ENCODE measurements at places on chromosomes 5 and 9.

GRCh38 chr9:129490583-129491486 is 130.1 kb downstream of the C9orf50 start:
- DNase-seq, result no peak

DNA sequence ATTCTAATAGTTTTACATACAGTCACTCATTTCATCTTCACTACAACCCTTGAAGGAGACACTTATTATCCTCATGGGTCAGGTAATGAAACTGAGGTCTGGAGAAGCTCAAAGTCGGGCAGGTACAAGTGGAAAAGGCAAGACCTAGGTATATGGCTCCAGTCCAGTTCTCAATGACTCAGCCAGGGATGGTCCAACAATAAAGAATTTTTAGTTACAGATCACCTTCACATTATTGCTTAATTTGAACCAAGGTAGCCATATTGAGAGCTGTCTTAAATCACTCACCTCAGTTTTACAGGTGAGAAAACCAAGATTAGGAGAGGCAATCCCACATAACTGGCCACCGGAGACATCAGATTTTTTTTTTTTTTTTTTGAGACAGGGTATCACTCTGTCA is 55.4 kb downstream of the PTPN3 start:
- DNase-seq, result no peak

DNA sequence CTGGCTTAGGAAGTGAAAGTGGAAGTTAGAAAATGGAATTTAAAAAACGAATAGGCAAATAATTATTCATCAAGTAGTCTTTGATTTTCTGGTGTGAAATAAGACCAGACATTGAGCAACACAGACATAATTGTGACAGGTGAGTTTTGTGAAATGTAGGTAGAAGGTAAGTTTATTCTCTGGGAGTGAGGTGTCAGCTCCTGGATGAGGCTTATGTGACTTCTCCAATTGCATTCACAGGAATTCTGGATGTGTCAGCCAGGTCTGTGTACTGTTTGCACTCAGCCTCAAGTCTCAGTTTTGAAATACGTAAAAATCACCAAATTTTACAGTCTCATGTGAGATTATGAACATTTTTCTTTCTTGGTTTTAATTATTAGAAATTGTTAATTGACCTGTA is 537.6 kb downstream of the CETN3 start:
- no peak for DNase-seq

DNA sequence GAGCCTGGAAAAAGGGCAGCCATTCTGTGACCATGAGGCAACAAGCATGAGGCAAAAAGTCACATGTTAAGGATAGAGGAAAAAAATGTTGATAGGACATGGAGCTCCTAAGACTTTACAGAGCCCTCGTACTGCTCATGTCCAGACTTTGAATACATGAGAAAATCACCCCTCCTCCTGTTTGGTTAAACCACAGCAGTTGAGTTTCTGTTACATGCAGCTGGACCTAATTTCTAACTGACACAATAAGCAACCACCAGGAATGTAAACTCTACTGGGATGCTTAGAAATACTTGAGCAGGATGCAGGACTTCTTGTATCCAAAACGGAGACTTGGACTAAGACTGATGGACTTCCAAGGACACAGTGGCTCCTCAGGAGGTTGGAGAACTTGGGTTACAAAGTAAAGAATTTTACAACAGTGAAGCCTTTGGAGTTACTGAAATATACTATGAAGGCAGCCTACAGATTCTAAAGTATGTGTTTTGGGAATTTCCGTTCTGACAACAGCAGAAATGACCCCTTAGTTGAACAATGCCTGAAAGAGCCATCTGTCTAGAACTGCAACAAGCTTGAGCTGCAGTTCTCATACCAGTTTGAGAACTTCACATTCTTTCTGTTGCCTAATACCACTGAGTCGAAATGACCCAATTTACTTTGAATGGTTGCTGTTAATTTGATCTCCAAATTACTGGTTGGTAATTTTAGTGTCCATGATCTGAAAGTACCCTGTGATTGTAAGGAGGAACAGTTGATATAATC is 268.9 kb downstream of the PIK3R1 start:
- DNase-seq, result peak; percentile 98

- DNase-seq, result no peak
These were observed 147.1 kb upstream of the MAP1B start for GRCh38 chr5:71960195-71960594.

DNA sequence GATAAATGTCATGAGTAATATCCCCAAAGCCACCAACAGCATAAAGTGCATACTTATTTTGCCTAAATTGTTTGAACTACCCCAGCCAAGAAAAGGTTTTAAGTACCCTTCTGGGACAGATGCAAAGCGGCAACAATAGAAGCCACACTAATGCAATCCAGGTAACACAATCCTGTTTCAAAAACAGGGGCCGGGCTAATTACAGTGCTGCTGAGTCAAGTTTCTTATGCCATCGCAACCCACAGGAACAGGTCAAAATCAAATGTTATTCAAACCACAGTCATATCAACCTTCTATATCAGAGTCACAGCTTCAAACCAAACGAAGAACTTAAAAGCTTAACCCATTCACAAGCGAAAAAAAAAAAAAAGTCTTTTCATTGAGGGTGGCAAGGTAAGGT is 28.3 kb downstream of the EBF1 start:
- no peak for DNase-seq

GRCh38 chr5:95984287-95984938 is 22.8 kb upstream of the ELL2 start:
- peak; percentile 54 for DNase-seq

GRCh38 chr5:80885396-80886000 is 74.7 kb upstream of the RASGRF2 start:
- DNase-seq, result peak; percentile 25

GRCh38 chr9:106921341-106921899 is 58.5 kb downstream of the ZNF462 start:
- peak; percentile 20 for DNase-seq
